ENCODE measurements at places on chromosomes 7 and 10.

DNA sequence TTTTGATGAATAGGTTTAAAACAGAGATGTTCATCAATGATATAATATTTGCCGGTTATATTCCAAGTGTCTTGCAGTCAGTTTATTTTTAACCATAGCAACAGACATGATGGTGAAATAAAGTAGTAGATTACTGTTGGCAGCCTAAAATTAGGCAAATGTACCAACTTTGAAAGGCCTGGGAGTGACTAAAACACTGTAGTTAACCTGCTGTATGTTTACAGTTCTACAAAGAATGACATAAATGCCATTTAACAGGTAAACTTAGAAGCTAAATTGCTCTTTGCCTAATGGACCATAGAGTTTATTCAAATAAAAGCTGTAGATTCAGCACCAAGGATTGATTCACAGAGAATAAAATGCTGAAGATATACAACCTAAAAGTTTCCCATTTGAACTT lies 64.1 kb downstream of the PHTF2 start:
- no peak for DNase-seq

DNA sequence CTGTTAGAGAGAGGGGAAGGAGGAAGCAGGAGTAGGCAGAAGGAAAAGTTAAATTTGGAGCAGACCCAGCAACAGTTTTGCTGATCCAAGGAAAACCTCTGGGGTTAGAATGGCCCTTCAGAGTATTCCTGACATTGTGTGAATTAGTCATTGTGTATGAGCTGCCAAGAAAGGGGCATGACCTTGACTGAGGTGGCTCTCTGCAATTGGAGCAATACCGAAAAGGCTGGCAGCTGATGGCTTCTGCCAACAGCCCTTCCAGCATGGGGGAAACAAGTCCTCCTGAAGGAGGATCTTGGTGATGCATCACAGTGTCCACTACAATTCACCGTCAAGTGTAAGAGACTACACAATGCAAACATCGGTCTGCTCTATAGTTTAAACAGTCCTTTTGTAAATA lies 20.6 kb upstream of the WASL start:
- no peak for DNase-seq

DNA sequence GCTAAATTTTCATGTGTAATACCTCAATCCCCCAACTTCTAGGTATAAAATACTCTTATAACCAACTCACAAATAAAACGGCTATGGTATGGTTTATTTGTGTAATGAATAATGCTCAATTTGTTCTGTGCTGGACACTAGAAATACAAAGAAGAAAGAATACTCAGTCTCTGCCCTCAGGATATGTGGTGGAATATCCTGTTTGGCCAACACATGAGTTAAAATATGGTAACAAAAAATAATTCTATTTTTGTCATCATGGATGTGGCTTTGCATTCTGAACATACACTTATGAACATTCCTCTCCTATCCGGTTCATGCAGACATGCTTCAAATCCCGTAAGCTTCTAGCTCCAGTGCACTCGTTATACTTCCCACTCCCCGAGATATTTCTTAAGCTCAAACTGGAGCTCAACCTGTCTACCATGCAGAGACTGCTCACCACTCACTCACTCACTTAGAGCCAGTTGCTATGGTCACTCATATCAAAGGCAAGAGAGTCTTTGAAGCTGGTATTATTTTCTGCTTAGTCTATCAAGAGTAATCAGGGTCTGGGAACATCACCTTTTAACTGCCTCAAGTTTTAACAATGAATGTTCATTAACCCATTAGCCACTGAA lies 53.8 kb upstream of the SLC16A12 start:
- DNase-seq, result no peak

DNA sequence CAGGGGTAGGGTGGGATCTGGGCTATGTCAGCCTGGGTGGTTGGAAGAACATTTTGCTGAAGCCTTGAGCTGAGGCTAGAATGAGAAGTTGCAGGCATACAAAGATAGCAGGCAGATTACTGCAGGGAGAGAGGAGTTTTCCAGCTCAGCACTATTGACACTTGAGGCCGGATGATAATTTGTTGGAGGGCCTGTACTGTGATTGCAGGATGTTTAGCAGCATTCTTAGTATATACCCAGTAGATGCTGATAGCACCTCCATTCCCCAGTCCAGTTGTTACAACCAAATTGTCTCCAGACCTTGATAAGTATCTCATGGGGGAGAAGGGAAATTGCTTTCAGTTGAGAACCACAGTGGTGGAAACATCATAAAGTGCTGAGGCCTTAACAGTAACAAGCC lies 158.6 kb upstream of the CHRM2 start:
- DNase-seq, result no peak

GRCh38 chr7:122748195-122748594 lies 45.5 kb upstream of the RNF148 start:
- no peak for DNase-seq

DNA sequence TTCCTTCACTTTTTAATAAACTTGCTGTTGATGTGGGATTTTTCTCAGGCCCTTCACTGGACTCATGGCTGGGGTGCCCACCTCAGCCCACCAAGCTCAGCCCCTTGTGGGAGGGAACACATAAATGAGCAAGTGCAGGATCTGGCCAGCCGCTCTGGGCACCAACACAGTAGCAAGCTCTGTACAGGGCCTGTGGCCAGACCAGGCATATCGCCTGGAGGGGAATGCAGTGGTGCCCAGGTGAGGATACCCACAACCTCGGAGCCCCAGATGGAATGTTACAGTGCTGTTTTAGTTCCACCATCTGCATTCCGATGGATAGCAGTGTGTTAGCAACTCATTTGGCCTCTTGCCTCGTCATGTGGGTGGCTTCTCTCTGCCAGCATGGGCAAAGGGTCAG lies 234.6 kb downstream of the PPP1R3A start:
- no peak for DNase-seq

DNA sequence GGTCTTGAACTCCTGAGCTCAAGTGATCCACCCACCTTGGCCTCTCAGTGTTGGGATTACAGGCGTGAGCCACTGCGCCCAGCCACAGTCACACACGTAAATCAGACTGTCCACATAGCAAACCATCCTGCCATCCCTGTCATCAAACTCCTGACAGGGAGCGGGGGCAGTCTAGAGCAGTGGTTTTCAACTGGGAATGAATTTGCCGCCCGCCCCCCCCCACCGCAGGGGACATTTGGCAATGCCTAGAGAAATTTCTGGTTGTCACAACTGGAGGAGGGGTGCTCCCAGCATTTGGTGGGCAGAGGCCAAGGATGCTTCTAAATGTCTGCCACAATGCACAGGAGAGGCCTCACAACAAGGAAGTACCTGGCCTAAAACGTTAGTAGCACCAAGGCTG lies 24.1 kb downstream of the CAMK2G start:
- no peak for DNase-seq
